ENCODE measurements at places on chromosomes 3 and 15.

DNA sequence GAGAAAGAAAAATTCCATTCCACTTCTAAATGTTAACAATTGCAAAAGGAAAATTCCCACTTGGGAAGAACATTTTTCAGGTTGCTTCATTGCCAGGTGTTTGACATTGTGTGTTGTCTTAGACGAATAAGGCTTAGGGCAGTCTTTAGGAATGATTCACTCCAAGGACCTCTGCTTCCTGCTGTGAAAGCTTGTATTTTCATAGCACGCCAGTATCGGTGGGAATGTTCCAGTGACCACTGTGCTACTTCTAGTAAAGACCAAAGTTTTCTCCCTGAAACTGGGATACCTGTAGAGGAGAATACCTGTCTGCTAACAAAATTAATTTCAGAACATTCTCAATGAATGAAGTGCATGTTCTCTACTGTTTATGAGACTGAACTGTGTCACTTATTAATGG lies 64.1 kb downstream of the CDIN1 start:
- no peak for DNase-seq

- no peak for DNase-seq
These were observed 93.0 kb upstream of the TSPAN3 start for GRCh38 chr15:77163781-77164384.

DNA sequence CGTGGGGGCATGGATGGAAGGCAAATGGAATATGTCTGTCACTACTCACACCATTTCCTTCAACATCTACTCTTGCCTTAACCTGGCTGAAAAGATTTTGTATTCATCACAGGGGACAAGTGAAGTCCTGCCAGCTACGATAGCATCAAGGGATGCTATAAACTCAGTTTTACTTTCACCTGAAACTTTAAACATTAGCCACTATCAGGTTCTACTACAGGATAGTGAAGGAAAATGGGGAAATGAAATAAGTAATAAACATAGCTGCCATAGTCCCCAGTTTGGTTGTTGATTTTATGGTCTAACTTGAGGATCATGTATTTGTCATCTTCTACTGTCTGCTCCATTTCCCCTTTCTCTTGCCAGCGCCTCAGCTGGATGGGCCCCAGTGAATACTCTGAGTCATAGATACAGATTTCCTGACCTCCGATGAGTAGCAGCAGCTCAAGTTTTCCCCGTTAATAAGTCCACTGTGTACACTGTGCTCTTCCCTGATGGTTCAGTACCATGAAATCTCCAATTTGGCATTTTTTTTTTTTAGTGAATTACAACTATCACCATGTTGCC lies 338.2 kb upstream of the SLCO3A1 start:
- no peak for DNase-seq

DNA sequence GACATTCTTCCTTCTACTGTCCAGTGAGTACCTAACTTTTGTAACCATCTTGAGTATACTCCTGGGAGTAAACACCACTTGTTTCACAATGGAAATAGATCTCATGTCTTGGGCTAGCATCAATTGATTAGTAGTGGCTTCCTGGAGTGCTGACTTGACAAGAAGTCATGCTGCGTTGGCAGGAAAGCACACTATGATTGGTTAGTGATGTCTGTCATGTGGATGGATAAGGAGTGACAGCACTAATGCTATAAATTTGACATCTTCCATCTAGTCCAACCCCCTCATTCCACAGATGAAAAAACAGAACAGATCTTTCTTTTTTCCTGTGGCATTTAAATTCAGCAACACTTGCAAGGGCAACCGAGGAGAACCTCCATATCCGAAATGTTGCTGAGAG lies 47.6 kb upstream of the PRICKLE2 start:
- no peak for DNase-seq

GRCh38 chr3:29936054-29936453 lies 655.2 kb downstream of the RBMS3 start:
- peak; percentile 59 for DNase-seq

GRCh38 chr15:60523056-60523455 lies 44.1 kb upstream of the ICE2 start:
- no peak for DNase-seq

DNA sequence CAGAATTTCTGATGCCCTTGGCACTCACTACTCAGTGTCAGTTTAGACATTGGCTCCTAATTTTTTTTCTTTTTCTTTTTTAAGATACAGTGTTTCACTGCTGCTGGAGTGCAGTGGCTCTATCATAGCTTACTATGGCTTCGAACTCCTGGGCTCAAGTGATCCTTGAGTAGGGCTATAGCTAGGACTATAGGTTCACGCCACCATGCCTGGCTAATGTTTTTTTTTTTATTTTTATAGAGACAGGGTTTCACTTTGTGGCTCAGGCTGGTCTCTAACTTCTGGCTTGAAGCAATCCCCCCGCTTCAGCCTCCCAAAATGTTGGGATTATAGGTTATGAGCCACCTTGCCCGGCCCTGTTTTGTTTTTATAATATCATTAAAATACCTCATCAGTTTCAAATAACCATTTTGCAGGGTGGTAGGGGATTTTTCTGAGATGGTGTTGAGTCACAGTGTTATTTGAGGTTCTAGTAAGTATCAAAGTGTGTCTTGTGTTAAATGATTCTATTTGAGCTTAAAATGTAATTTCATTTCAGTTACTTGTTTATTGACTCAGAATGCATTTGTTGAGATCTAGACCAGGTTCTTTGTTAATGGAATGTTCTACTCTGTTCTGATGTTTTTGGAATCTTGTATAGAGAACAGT lies 7.0 kb downstream of the FNDC3B start:
- DNase-seq = no peak

- no peak for DNase-seq
These were observed 47.7 kb downstream of the CYP11A1 start for GRCh38 chr15:74319596-74320351.
